Nasal cavity respiratory epithelium epithelial cell of viscerocranial mucosa (primary cell): ENCODE measurements at places on chromosomes 6 and 20. TPM values are rescaled to one million over a fixed set of nuclear protein-coding genes. Genes with fewer than 3 reads are reported as not detected.

PDE7B gene
- 0.14 TPM in 1 of 2 replicates, not detected in the other for total RNA-seq

MATN4 gene
- under 0.01 and 0.14 TPM in 2 replicates for total RNA-seq

CGA gene
- not detected in 2 replicates for total RNA-seq

SCRT2 gene
- not detected in 2 replicates for total RNA-seq

IMPG1 gene
- total RNA-seq: not detected in 2 replicates

MUC22 gene
- under 0.01 TPM in 1 of 2 replicates, not detected in the other for total RNA-seq

LY6G6F gene
- not detected in 2 replicates for total RNA-seq

TNFRSF21 gene
- 40.7 and 138 TPM in 2 replicates for total RNA-seq

CLDN20 gene
- total RNA-seq: not detected in 2 replicates

CTCFL gene
- total RNA-seq: not detected in 2 replicates

MRPL2 gene
- 21.8 and 40.3 TPM in 2 replicates for total RNA-seq

HLA-DRB5 gene
- total RNA-seq: not detected in 2 replicates

SLC17A3 gene
- total RNA-seq: not detected in 2 replicates

GGTLC1 gene
- not detected in 2 replicates for total RNA-seq

ENPP3 gene
- total RNA-seq: 0.07 TPM in 1 of 2 replicates, not detected in the other

TPX2 gene
- total RNA-seq: 2.6 and 3.1 TPM in 2 replicates

IRAK1BP1 gene
- total RNA-seq: 2.1 and 5.6 TPM in 2 replicates

KHDRBS2 gene
- not detected in 2 replicates for total RNA-seq

CFAP61 gene
- 0.07 and 0.34 TPM in 2 replicates for total RNA-seq

ATRN gene
- 52.3 and 91.4 TPM in 2 replicates for total RNA-seq

BPIFA1 gene
- 24.0 TPM in 1 of 2 replicates, not detected in the other for total RNA-seq

DAAM2 gene
- total RNA-seq: 0.07 TPM in 1 of 2 replicates, not detected in the other

TGM3 gene
- total RNA-seq: 16.7 TPM in 1 of 2 replicates, not detected in the other

SASH1 gene
- total RNA-seq: 7.2 and 14.2 TPM in 2 replicates
